ENCODE measurements at places on chromosomes 7 and 10.

- DNase-seq: no peak
Measured at GRCh38 chr7:76394957-76395356, 14.5 kb downstream of the SSC4D start.

DNA sequence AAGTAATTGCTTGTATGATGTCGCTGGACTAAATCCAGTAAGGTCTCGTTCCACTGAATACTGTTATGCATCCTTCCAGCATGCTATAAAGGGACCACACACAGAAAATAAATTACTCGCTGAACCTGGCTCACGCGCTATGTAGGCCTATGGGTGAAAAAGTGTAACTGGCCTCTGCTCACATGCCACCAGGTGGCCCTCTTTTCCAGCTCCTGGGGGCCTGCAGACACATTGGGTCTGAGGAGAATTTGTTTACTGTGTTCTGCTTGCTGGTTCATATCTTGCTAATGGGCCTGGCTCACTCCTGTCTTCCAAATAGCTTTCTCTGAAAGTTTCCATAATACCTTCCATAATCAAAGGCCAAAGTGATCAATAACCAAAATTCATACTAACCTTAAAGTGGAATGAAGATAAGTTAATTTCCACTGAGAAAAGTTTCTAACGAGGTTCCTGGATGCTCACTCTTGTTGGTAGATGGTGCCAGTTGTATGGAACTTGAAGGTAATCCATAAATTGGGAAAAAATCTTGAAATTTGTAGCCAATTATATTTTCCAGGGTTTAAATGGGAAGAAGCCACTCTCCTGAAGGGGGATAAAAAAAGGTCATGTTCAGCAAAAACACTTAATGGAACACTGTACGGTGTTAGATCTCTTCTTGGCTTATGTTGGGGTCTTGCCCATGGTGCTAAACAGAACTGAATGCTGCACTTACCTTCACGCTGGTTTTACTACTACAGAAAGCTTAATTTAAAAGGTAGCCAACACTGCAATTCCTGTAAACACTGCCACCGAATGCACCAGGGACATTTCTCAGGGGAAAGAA is 27.0 kb upstream of the ZPBP start:
- no peak for DNase-seq

GRCh38 chr7:77827999-77828398 is 29.4 kb downstream of the PHTF2 start:
- DNase-seq: no peak

- no peak for DNase-seq
Measured at GRCh38 chr7:75795831-75796285, 17.7 kb downstream of the CCL24 start.

- no peak for DNase-seq
Measured at GRCh38 chr10:117924820-117925219, 121.9 kb downstream of the RAB11FIP2 start.

DNA sequence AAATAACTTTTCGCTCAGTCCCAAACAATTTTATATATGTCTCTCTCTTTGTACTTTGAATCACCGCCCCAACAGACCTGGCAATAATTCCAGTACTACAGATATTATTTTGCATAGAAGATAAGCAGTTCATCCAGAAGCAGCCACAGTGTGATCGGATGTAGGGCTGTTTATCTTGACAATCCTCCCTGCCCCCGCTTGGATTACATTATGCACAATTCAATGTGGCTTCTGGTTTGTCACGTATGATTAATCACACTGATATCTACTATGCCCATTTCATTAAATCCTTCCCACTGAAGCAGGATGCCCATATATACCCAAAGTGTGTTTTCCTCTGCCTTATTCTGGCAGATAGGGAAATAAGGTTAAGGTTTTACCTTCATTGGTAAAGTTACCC is 115.2 kb downstream of the PDE1C start:
- DNase-seq: no peak

GRCh38 chr10:70528741-70529362 is 50.3 kb downstream of the PALD1 start:
- no peak for DNase-seq

DNA sequence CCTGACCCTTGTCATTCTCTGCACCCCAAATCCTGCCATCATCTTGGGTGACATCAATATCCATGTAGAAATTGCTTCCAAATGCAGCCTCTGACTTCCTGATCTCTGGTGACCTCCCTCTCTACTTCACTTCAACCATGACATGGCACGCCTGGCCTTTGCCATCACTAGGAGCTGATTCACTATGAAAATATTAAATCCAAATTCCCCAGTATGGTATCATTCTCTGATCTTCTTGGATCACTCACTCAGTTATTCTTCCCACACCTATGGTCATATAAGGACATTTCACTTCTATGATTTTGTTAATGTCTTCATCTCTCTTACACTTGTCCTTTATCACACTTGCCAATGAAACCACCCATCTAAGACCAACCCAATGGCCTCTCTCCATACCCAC is 73.7 kb upstream of the ODAD2 start:
- DNase-seq: no peak
